Brain pericyte (primary cell): ENCODE measurements at places on chromosomes 5 and 9.

GRCh38 chr5:180519098-180519497 is 24.9 kb downstream of the CNOT6 start:
- DNase-seq, result no peak

DNA sequence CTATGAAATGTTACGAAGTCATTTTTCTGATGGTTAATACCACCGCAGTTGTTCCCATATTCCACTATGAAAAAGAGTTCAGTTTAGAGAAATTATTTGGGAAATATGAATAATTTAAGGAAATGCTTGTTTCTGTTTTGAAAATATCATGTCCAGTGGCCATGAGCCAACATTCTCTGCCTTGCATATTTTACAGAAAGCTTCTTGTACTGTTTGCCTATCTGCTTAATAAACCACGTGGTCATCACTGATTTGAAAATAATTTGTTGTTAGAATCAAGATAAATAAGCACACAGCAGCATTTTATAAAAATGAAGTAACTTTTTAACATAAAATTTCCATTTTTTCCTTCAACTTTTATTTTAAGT is 381.5 kb upstream of the CDH18 start:
- DNase-seq, result no peak

DNA sequence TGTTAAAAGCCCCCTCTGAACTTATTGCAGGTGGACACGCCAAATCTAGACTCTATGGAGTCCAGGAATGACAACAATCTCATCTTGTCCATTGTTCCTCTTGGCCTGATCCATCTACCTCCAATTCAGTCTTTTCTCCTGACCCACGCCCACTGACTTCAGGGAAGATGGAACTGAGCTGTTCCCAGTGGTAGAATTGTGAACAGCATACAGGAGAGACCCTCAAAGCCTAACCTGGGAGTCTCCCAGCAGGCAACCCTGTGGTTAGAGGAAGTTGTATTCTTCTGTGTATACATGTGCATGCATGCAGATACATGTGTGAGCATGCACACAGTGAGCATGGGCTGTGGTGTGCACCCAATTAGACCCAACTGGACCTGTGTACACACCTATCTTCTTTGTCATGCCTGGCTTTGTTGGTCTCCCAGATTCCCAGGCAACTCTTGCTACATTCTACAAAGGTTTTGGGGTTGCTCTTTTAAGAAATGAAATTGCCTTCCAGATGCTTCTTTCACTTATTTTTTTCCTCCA is 286.0 kb downstream of the ZSWIM6 start:
- no peak for DNase-seq

GRCh38 chr9:137449081-137449844 is 8.1 kb upstream of the ENTPD8 start:
- DNase-seq, result no peak

DNA sequence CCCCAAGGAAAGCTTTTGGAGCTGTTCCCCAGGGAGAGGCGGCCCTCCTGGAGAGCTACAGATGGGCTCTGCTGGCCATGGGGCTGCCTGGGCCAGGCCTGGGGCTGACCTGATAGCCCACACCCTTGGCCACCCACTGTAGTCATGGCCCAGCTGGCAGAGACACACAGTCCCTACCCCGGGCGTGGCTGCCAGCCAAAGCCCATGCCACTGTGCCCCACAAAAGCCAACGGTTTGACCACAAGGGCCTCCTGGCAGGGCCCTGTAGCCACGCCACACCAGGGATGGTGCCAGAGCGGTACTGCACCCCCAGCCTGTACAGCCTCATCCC is 15.2 kb downstream of the NACC2 start:
- no peak for DNase-seq

GRCh38 chr5:151496041-151496484 is 48.7 kb downstream of the SLC36A1 start:
- DNase-seq, result no peak

GRCh38 chr9:87097238-87097637 is 149.9 kb upstream of the GAS1 start:
- DNase-seq, result no peak

- no peak for DNase-seq
Observed at GRCh38 chr5:93601071-93601801, 18.2 kb downstream of the NR2F1 start.

- DNase-seq, result no peak
Observed at GRCh38 chr9:109253637-109254284, 67.1 kb downstream of the EPB41L4B start.

DNA sequence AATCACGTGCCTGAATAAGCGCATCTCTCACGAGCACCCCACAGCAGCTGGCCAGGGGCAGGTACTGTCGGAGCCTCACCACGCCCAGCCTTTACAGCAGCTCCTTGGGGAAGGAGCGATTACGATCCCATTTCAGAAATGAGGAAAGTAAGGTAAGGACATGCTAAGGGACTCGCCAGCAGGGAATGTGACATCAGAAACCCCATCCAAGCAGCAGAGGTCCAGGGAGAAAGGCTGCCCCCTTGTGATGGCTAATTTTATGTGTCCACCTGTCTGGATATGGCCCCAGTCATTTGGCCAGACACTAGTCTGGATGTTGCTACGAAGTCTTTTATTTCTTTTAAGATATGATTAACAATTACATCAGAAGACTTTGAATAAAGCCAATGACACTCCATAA is 77.3 kb downstream of the UBE2QL1 start:
- DNase-seq, result no peak

DNA sequence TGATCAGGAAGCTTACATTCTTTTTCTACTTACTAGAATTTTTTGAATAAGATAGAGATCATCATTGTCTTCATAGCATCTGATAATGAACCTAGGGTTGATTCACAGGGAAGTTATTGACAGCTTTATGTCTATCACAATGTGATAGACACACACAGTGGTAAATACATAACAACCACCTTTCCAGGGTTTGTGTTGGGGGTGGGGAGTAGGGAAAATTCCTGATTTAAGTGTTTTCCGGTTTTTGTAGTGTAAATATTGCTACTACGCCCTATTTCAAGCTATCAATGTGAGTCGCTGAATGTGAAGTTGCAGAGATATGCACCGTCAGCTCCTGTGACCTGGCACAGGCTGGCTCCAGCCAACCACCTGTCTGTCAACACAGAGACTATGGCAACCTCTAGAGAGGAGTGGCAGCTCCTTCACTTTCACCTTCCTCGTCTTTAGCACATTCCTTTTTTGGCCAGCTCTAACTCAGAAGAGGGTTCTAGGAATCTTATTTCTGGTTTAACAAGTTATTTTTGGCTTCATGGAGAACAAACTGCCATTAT is 224.9 kb downstream of the MAT2B start:
- no peak for DNase-seq

DNA sequence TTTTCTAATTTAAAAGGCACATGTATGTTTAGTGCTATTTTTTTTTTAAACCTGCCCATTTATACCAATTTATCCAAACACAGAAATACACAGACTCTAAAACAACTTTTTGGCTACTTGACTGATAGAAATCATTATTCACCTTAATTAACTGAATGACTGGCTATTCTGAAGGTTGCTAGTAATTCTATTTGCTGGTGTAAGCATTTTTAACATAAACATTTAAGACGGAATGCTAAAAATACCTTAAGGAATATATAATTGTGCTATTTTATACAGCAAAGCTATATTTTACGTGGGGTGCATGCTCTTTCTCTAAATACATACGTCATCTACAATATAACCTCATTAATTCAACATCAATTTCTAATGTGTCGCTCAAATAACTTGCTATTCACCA is 14.9 kb downstream of the GLIS3 start:
- no peak for DNase-seq

- DNase-seq, result no peak
Observed at GRCh38 chr5:33319151-33319550, 121.6 kb upstream of the TARS1 start.

GRCh38 chr5:157669701-157670097 is 1.6 kb upstream of the C5orf52 start:
- no peak for DNase-seq

GRCh38 chr5:150101023-150101422 is 14.7 kb upstream of the CSF1R start:
- DNase-seq, result no peak

DNA sequence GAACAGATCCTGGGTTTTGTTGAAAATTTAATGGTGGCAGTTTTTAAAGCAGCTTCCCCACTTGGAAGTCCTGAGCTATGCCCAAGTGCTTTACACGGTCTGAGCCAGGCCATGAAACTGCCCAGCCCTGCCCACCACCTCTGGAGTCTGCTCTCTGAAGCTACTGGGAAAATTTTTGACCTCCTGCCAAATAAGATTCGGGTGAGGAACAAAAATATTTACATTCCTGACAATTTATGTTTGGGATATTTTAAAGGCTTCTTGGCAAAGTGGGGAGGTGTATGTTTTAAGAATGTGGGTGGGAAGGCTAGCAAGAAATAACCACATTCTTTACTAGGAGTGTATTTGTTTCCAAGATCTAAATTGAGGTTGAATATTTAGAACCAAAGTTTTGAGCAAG is 50.0 kb downstream of the HACD4 start:
- no peak for DNase-seq

DNA sequence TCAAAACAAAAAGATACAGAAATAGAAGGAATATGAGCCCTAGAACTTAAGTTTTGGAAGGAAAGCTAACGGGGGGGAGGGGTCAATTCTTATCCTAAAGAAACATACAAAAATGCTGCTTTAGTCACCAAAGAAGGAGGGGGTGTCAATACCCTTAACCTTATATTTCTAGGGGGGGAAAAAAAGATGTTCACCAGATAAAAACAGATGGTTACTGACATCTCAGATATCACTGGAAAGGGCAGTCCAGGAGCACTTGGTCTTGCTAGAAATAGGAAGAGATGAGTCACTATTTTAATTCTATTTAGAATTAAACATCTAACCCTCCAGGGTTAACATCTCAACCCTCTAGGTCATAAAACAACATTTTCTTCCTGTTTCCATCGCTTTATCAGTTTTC is 1.7 kb downstream of the DIAPH1 start:
- DNase-seq, result no peak

DNA sequence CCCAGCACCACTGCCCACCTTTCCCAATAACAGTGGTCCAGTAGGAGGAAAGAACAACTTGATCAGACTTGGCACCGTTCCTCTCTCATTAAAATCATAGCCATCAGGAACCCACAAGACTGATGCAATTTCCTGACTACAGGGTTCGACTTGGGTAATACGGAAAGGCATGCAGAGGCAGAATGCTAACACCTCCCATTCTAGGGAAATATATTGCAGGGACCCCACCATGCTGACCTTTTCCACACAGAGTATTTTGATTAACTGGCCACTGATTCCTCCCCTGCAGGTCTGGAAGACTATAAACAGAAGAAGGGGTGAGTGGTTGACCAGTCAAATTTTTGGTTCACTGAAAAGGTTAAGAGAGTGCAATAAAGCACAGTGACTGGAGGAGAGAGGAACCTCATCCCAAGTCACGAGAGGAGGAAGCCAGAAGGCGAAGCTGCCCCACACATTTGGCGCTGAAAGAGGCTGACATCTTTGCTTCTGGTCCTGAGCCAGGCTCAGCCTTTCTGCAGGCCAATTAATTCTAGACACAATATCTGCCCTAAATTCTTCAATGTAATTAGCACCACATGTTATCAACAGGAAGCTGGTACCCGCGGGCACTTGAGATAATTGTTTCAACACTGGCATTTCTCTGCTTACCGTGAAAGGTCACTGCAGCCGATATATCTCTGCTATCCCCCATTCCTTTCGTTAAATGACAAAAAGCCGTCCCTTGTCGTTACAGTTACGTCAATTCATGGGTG is 64.7 kb upstream of the SPOCK1 start:
- DNase-seq, result no peak

- no peak for DNase-seq
Observed at GRCh38 chr9:12221470-12221869, 471.7 kb upstream of the TYRP1 start.

- DNase-seq, result no peak
Observed at GRCh38 chr5:77463905-77464304, 28.2 kb downstream of the WDR41 start.

GRCh38 chr5:176527246-176528222 is 9.7 kb downstream of the RNF44 start:
- no peak for DNase-seq

- no peak for DNase-seq
Observed at GRCh38 chr5:55913466-55914413, 62.6 kb downstream of the IL31RA start.

DNA sequence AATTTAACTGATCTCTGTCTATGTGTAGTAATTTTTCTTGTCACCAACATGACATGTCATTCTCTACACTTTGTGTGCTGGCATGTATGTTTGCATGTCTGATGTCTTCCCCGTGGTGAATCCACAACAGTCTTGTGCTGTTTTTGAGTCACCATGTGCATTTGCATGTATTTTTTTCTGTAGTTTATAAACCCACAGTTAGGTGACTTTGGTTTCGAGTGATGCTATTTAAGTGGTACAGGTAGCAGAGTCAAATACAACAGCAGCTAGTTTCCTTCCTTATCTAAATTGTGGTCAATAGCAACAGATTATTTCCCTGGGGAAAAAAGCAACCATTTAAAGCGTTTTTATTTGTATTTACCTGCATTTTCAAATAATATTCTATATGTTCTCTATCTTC is 89.9 kb upstream of the FSD1L start:
- no peak for DNase-seq

GRCh38 chr5:33267801-33268200 is 173.0 kb upstream of the TARS1 start:
- DNase-seq, result no peak

- DNase-seq, result no peak
Observed at GRCh38 chr5:122062205-122062604, 15.9 kb downstream of the LOX start.

DNA sequence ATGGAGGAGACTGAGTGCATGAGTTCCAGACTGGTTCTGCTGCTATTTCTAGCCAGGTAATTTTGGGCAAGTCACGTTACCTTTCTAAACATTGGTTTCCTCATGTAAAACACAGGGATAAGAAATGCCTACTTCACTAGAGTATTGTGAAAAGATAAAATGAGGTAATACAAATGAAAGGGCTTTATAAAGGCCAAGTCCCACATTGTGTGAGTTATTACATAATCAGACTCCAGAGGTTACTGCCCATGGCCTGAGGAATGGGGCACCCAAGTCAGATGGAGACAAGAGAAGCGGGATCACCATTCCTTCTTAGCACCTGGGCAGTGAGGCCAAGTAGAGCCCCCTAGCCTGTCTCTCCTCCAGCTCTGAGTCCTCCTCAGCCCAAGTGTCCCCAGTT is 7.5 kb downstream of the HBEGF start:
- no peak for DNase-seq
